ENCODE measurements at places on chromosomes 5 and 9.

DNA sequence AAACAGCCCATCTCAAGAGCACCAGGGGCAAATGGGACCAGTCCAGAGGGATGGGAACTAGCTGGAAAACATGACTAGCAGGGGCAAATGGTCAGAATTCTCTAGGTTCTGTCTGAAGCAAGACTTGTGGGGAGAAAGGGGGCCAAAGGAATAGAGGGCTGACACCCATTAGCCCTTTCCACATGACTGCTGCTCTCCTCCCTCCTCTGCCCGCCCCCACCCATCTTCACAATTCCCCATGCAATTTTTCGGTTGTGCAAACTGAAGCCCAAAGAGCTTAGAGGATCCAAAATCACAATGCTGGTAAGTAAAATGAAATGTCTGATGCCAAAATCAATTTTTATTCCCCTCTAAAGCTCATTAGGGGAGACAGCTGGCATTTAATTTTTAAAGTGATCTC lies 207.1 kb downstream of the DCP2 start:
- no peak for DNase-seq

DNA sequence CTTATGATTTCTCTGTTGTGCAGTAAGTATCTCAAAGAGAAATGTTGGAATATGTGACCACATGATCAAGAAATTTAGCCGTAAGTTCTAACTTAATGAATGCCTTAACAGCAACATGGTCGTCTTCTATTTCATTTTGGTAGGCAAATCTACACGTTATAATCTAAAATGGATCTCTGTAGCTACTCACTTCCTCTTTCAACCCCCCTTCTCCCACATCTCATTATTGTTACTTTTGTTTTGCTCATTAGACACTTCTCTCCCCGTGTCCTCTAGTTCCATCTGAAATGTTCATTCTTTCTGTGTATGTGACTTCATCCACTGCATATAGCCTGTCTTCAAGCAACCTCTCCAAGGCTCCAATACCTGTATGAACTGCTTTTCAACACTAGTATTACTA lies 27.1 kb upstream of the LPAR1 start:
- no peak for DNase-seq

DNA sequence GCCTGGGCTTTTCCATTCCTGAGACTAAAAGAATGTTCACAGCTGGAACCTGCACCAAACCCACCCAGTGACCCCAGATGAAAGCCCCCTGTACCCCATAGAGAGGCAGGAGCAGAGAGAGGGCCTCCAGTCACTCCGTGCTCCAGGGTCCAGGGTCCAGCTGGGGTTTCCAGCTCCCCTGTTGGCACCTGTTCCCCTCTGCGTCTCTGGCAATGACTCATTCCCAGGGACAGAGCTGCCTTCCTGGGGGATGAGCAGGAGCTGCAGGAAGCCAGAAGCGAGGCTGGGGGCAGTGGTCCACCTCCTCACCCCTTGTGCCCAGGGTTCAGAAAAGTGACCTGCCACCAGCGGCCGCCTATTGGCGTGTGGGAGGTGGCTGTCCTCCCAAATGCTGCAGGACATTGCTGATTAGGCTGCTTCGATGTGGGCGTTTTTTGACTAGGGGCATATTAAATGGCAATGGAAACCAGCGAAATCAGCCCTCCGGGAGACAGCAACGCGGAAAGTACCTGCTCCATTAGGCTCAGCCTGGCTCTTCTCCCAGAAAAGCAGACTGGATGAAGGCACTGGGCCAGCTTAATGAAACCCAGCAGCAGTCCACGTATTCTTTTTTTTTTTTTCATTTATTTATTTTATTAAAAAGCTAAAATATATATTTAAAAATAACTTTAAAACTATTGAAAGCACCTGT lies 97.4 kb downstream of the DAP start:
- no peak for DNase-seq

DNA sequence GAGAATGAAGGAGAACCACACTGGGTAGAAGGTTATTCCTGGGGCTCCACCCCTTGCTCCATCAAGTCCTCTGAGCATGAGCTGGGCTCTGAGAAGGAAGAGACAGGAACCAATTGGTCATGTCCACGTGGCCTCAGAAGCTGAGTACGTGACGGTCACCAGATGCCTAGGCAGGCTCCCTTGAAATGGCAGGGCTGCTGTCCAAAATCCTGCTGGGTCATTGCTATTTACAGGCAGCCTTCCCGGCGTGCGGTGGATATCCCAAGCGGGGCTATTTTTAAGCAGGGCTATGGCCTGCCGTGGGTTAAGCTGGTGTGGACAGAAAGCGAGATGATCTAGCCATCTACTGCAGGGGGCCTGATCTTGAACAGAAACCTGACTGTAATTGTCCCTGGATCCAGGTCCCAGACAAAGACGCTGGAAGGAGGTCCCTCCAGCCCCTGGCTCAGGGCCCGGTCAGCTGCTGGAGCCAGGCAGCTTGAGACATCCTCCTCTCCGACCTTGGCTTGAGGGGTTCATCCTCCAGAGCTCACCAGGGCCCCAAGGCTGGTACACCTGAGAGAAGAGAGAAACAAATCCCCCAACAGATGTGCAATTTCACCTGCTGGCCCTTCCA lies 550 bp upstream of the CKMT2 start:
- DNase-seq = no peak

DNA sequence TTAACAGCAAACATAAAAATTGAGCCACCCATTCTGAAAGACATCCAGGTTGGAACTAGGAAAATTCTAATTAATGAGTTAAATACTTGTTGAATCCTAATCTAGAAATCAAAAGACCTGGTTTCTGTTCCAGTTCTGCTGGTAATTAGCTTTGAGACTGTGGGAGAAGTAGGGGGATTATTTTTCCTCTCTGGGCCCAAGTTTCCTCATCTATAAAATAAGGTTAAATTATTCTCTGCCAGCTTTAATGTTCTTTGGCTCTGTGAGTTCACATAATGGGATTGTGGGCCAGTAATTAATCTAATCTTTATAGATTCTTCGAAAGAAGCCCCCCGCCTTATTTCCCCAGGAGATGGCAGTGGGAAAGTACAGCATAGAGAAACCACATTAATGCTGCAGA lies 104.6 kb downstream of the ENC1 start:
- DNase-seq = no peak

- peak; percentile 63 for DNase-seq
Observed at GRCh38 chr5:157390551-157391297, 69.3 kb upstream of the NIPAL4 start.

DNA sequence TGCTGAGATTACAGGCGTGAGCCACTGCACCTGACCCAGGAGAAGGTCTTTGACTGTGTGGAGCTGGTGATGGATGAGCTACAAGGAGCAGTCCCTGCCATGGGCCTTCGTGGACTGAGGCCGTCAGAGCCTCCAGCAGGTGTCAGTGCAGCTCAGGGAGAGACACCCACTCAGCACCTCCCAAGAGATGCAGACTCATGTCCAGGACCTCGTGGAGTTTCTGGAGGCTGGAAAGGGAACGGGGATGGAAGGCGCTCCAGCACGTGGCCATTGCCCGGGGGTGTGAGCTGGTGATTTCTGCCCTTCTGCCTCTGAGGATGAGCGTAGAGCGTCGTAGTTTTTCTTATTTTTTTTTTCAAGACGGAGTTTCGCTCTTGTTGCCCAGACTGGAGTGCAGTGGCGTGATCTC lies 9.5 kb downstream of the TOR4A start:
- no peak for DNase-seq

DNA sequence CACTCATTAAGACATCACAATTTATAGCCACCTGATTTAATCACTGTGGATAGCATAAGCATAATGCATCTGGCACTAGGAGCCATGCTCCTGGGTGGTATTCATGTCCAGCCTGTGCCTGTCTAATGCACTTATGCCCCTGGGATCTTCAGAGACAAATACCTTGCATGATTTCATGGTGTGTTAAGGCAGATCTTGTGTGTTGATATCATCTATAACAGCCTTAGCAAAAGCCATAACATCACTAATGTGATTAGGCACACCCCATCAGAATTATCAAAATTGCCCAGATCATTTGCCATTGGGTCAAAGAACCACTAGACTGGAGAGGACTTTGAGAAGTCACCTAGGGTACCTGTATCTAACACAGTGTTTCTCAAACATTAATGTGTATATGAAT lies 43.7 kb upstream of the SELENOP start:
- no peak for DNase-seq

DNA sequence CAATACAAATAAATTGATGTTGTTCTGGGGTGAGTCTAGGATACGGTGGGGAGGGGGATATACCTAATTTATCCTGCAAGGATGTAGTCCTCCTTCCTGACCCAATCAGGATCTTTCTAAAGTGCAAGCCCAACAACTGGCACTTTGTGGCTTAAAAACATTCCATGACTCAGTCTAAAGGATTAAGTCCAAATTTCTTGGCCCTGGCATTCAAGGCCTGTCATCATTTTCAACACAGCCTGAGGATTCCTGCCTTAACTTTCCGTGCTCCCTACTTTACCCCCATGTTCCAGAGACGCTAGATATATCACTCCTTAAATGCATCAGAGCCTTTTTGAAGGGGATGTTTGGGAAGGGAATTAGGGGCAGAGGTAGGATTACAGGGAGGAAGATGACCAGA lies 1.0 kb downstream of the FAM221B start:
- no peak for DNase-seq

- DNase-seq = no peak
Observed at GRCh38 chr5:3303777-3304176, 291.9 kb upstream of the IRX1 start.

DNA sequence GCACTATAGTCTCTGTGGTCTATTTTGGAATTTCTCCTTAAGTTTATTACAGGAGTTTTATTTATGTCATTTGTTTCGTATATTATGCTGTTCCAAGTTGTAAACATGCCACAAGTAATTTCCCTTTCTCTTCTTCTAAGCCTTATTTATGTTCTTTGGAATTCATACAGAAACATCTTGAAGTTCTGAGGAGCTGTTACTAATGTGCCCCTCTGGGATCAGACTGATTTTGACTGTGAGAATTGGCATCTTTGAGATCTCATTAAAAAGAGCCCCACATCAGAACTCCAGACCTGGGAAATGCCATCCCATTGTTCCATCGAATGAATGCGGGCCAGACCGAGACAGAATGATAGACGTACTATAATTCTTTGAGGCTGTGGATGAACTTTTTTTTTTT lies 138.8 kb upstream of the CD180 start:
- no peak for DNase-seq

GRCh38 chr5:132480546-132480892 lies 10.1 kb downstream of the IRF1 start:
- no peak for DNase-seq

DNA sequence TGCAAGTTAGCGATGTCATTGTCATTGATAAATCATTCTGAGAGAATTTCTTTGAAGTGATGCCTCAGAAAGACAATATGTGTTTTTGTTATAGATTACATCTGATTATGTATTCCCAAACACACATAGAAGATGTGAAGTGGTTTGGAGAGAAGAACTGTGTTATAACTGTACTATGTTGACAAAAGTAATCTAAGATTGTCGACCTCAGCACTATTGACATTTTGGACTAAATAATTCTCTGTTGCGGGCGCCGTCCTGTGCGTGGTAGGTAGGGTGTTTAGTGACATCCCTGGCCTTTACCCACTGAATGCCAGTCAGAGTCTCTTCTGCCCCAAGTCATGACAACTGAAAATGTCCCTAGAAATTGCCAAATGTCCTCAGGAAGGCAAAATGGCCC lies 77.8 kb downstream of the CFAP90 start:
- DNase-seq = no peak

DNA sequence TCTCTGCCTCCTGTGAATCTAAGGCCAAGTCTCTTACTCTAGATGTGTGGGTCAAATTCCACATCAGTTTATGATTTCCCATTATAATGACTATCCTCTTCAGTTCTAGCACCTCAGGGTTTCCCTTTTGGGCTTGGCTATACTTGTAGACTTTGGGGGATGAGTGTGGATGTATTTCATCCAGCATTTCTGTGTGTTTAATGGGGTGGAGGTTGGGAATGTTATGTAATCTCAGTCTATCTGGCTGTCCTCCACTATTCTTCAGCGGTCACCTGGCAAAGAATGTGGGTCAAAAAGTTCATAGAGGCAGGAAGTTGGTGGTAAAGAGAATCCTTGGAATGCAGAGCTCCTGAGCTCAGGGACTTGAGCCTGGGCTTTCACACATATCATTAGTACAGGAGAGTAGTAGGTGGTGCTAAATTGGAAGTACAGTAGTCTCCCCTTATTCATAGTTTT lies 64.9 kb downstream of the CFAP95 start:
- DNase-seq = no peak
